Neural progenitor cell (in vitro differentiated cells): ENCODE measurements at places on chromosomes 7 and 10.
A peak's percentile ranks its signal among the peaks of the same experiment; 100 is the strongest.

DNA sequence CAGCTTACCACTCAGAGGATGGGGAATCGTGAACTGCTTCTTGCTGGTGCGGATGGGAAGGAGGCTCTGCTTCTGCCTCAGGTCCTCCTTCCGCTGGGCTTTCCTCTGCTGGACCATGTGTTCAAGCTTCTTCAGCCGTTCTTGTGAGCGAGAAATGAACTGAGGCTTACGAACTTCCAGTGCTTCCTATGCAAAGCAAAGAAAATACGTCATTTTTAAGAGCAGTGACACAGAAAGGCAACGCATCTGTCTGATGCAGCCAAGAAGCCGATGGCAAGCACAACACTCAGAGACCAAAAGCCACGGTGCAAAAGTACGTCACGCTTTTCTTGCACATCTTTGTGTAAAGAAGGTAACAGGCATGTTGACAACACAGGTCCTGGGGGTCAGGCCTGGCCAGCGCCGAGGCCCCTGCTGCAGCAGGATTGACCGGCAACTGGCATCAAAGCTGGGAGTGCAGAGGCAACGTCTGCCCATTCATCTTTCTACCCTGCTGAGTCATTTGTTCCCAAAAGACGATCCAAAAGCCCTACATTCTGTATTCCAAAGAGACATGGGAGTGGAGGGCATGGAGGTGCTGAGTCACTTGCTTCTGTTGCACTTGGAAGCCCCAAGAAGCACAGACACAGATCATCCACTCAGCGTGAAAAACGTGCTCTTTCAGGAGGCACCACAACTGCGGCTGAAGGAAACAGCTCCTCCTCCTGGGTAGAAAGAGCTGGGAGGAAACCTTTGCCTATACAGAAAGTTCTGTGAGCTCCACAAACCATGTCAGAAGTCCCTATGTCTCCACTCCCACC lies 71.0 kb upstream of the ADAM12 start:
- DNase-seq: peak; percentile 16

DNA sequence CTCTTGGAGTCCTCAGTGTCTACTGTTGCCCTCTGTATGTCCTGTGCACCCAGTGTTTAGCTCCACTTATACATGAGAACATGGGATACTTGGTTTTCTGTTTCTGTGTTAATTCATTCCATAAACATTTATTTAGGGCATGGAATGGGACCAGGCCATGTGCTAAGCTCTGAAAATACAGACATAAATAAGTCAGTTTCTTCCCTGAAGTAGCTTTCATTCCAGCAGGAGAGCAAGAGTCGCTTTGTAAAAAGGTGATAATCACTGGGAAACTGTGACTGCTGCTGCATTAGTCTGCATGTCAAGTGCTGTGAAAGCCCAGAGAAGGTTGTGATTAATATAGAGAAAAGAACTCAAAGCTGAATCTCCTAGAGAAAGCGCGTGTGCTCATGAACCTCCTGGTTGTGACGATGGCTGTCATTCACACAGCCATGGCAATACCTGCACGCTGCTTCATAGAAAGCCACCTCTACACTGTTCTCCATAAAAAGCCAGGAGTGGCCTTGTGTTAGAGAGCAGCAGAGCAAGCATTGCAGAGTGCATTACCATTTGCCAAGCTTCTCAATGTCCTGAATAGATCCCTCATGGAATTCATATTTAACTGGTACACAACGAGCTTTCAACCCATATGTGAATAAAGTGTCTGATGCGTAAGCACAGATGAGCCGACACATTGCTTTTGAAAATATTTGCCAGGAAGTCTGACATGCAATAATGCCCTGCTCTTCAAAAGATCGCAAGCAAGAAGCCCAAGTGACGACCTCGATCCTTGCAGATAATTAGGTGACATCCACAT lies 30.6 kb upstream of the PITRM1 start:
- DNase-seq: no peak

DNA sequence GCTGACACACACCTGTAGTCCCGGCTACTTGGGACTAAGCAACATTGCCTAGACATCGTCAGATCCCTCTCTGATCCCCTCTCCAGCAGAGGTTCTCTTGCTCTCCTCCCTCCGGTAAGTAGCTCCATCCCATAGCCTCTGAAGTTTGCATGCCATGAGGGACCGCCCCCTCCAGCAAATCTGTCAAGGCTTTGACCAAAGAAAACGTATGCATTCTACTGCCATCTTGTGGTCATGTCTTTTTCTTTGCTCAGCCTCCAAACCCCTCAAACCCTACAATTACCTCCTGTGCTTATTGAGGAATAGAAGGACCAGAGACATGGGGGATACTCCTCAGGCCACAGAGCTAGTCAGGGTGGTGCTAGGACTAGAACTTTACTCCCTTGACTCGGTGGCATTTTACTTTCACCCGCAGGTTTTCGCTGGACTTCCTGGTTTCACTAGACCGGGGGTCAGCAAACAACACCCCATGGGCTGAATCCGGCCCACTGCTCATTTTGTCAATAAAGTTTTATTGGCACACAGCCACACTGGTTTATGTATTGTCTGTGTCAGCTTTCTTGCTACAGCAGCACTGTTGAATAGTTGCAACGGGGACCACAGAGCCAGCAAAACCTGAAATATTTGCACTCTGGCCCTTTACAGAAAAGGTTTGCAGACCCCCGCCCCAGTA lies 202.6 kb upstream of the FOXK1 start:
- DNase-seq: peak; percentile 78

DNA sequence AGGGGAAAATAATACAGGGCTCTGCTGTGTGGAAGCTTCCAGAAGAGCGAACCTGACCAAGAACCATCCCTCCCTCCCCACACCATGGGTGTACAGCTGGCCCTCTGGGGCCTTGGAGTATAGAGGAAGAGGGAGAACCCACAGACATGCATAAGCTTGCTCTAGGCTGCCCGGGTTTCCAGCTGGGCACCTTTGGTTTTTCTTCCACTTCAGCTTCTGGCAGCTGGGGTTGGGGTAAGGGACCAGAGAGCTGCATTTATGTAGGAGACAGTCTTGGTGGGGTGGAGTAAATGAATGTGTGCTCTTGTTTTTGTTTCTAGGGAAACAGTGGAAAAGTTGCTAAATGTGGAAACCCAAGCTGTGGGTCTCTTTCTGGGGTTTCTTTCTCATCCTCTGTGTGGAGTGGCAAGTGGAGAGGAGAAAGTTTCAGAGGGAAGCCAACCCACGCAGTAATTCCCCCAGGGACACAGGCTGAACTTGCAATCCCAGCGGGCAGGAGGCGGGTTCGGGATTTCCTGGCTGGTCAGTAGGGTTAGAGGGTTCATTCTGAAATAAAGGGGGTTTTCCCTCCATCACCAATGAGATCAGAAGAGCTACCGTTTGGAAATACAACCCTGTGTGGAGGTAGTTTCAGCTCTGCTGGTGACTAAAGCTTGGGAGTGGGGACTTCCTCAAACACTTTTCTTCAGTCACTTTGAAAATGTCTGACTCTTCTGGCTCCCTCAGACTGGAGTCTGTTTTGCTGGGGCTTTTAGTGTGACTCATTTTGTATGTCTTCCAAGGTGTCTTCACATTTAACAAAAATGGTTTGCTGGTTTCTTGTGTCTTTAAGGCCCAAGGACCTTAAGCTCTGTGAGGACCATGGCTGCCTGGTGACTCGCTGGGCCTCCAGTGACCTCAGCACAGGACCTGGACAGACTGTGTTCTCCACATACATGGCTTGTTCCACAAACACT lies 22.2 kb upstream of the SRGN start:
- no peak for DNase-seq

GRCh38 chr7:156178214-156178613 lies 366.0 kb upstream of the SHH start:
- no peak for DNase-seq

- no peak for DNase-seq
These were observed 33.1 kb upstream of the TBX20 start for GRCh38 chr7:35286986-35287385.

DNA sequence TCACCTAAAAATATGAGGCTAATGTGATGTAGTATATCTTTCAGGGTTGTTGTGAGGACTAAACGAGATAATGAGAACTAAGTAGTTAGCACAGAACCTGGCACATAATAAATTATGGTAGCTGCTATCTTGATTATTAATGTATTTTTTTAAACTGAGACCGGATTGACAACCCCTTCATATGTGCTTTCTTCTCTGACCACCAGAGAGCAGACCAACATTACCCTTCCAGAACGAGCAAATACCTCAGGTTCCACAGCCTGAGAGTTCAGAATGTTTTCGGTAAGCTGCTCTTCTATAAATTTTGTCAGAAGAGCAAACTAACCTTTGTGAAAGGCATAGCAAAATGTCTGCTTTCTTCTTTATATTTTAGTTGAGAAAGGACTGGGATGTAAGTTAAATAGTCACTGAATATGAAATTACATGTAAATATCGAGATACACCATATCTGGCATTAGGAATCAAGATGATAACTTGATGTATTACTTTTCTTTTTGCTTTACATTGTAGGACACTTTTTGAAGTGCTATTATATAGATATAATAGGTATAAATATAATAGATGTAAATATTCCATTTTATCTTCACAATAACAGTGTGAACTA lies 13.6 kb upstream of the BPGM start:
- peak; percentile 52 for DNase-seq

DNA sequence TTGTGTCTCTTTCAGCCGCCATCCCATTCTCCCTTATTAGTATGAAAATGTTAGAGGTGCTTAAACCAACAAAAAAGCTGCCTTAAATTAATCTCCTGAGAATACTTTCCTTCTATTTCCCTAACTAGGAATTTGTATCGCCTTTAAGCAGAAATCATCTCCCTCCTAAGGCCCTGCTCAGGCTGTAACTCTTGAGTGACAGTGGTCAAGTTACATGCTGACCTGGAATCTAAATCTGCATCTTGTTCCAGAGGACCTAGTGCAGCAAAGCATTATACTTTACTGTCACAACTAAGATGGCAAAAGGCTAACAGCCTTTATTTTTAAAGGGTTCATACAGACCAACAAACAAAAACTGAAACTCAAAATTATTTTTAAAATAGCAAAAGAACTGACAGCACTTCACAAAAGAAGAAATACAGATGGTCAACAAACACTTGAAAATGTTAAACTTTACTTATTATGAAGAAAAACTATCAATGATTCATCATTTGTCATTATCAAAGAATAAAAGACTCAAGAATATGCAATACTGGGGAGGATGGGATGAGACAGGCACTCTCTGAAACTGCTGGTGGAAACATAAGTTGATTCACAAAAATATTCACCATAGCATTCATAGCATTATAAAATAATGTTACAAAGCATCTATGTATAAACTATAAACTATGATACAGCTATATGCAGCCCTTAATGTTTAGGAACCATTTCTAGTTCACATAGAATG lies 11.0 kb downstream of the CYREN start:
- no peak for DNase-seq

- no peak for DNase-seq
These were observed 122.6 kb downstream of the MICU1 start for GRCh38 chr10:72503241-72503640.

DNA sequence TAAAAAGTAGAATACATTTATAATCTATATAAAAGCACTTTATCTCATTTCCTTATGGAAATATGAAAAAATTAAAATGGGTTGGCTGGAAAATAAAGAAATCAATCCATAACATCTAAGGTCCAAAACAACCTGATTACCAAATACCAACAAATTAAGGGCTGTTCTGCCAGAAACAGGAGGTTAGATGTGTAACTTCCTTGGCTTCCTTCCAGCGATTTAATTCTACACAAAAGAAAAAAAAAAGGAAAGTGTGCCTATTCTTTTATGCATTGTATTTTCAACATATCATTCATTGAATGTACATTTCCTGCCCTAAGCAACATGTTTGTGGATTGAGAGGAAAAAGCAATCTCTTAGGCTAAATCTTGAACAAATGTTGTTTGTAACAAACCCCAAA lies 36.2 kb upstream of the USP6NL start:
- DNase-seq: no peak

GRCh38 chr7:90383861-90384260 lies 19.4 kb upstream of the CLDN12 start:
- DNase-seq: no peak

GRCh38 chr10:101305320-101306241 lies 48.4 kb upstream of the BTRC start:
- peak; percentile 87 for DNase-seq

DNA sequence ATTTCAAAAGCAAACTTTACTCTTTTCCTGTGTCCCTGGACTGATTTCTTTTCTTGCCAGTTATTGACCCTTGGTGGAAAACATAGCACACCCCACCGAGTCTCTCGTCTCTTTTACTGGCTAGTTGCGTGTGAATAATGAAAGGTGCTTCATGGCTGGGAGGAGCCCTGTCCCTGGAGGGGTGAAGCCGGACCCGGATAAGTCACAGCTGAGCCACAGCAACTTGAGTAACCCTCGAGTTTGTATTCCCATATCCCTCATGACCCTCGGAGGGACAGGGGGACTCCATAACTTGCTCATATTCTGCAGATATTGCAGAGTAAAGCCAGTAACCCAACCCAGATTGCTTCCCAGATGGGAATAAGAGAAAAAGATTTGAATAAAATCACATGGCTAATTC lies 147.5 kb upstream of the FRMD4A start:
- DNase-seq: no peak
